ENCODE measurements at places on chromosomes 3 and 15.

- no peak for DNase-seq
Measured at GRCh38 chr3:14431452-14431916, 29.1 kb downstream of the SLC6A6 start.

DNA sequence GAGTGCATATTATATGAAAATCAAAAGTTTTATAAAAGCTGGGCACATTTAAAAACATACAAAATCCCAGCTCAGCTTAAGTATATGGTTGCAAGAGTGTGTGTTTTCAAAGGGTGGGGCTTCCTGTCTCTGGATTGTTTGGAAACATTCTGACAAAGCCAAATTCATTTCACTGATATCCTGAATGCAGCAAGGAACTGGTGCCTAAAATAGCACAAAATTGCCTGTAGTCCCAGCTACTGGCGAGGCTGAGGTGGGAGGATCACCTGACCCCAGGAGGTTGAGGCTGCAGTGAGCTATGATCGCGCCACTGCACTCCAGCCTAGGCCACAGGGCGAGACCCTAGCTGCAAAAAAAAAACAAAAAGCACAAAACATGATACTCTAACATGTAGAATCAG lies 13.0 kb upstream of the TJP1 start:
- no peak for DNase-seq

DNA sequence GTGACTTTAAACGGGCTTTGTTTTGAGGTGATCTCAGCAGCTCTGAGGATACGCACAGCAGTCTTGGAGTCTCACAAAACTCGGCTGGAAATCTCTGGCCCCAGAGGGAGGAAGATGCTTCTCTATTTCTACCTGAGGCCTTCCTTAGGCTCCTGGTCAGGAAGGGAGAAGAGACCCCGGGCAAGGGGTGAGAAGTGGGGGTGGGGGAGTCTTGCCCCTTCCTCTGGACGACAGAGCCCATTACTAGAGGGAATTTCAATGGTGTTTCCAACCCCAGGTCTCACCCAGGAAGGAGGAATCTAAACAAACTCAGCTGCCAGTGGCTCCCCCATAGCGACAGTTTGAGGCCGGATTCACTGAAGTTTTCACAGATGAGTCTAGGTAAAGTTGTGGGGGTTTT lies 37.4 kb upstream of the PCSK6 start:
- DNase-seq, result no peak

DNA sequence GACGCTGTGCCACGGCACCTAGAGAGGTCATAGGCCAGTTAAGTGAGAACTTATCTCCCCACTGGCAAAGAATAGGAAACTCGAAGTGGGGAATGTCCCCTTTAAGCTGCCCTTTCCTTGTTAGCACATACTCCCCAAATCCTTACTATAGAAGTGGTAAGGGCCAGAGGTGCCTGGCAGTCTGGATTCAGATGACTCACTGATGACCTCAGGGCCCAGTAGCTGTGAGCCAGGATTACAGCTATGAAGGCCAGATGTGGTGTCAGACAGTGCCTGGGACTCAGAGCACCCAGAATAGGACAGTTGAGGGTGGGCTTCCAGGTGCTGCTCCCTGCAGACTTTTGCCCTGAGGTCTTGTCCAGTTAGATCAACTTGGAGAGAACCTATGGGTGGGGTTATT lies 37.7 kb downstream of the PDIA5 start:
- DNase-seq, result no peak

GRCh38 chr15:59157840-59158700 lies 48.6 kb upstream of the LDHAL6B start:
- no peak for DNase-seq

GRCh38 chr3:98730886-98731537 lies 32.1 kb upstream of the ST3GAL6 start:
- DNase-seq, result no peak

- no peak for DNase-seq
Measured at GRCh38 chr15:48559285-48559684, 86.2 kb downstream of the FBN1 start.

- peak; percentile 87 for DNase-seq
Measured at GRCh38 chr3:171654809-171655208, 155.5 kb downstream of the PLD1 start.

- DNase-seq, result no peak
Measured at GRCh38 chr3:128252083-128252482, 98.8 kb downstream of the EEFSEC start.

DNA sequence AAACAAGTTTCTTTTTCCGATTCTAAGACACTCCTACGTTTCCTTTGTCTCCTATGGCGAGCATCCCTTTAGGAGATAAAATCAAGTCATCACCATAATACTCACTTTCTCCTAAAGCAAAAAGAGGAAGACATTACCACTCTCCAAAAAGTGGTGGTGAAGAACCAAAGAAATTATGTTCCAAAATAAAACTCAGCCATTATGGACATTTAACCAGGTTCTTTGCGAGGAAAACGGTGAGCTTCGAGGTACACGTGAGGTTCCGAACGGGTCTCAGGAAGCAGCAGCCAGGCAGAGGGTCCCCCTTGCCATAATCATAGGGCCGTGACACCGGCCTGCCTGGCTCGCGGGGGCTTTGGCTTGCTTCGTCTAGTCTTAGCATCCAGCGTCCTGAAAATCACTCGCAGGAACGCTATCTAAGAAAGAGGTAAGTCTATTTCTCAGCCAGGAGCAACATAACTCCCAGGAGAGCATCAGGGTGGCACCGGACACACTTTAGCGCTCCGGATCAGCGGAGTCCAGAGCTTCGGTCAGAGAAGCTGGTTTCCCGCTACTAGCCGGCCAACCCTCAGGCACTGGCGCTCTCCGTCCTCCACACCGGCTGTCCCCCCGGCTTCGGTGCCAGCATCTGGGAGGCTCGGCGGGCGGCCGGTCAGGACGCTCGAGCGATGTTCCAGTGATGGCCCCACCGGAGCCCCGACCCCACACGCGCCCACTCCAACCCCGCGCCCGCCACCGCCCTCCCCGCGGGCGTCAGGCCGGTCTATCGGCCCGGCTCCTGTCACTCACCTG lies 581 bp downstream of the IP6K1 start:
- no peak for DNase-seq

DNA sequence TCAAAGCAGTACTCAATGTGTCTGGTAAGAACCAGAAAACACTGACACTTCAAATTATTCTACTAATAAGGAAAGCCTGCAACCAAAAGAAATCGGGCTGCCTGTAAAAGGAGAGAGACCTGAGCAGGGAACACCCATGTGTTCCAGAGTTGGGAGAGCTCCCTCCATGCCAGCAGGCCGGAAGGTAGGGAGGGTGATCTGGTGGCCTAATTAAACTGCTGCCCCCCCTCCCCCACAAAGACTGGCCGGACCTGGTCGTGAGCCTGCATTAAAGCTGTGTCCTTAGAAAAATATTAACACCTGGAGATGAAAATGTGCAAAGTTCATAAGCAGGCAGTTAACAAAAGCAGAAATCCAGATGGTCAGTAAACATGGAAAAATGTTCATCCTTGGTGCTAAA lies 170.6 kb upstream of the BHLHE40 start:
- DNase-seq, result no peak

GRCh38 chr3:49709852-49710251 lies 9.6 kb downstream of the AMIGO3 start:
- no peak for DNase-seq

- no peak for DNase-seq
Measured at GRCh38 chr3:38121451-38121831, 15.5 kb downstream of the ACAA1 start.

- no peak for DNase-seq
Measured at GRCh38 chr3:118587847-118588246, 446.8 kb downstream of the IGSF11 start.

GRCh38 chr3:71056327-71056726 lies 527.2 kb downstream of the FOXP1 start:
- DNase-seq, result no peak

GRCh38 chr3:143298886-143299535 lies 179.4 kb downstream of the CHST2 start:
- DNase-seq, result no peak

DNA sequence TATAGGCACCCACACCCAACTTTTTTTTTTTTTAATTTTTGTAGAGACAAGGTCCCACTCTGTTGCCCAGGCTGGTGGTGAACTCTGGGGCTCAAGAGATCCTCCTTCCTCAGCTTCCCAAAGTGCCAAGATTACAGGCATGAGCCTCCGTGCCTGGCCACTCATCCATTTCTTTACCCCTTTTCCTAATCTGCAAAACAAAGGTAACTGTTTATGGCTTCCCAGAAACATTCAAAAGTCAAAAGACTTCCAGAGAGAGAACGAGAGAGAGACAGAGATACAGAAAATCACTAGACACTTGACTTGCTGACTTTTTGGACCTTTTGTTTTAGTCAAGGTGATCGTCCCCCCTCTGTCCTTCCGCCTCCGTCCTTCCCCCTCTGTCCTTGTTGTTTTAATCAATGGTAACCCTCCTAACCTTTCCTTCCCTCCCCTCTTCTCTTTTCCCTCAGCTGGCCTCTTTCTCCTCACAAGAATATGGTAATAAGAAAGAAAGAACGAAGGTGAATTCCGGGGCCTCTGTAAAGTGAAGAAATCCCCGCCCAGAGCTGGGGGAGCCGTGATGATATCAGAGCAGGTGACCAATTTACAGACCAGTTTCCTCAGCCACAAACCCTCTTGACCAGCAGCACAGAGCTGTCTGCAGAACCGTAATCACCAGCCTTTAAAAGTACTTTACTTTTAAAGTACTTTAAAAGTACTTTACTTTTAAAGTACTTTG lies 21.9 kb downstream of the KLHL6 start:
- no peak for DNase-seq

DNA sequence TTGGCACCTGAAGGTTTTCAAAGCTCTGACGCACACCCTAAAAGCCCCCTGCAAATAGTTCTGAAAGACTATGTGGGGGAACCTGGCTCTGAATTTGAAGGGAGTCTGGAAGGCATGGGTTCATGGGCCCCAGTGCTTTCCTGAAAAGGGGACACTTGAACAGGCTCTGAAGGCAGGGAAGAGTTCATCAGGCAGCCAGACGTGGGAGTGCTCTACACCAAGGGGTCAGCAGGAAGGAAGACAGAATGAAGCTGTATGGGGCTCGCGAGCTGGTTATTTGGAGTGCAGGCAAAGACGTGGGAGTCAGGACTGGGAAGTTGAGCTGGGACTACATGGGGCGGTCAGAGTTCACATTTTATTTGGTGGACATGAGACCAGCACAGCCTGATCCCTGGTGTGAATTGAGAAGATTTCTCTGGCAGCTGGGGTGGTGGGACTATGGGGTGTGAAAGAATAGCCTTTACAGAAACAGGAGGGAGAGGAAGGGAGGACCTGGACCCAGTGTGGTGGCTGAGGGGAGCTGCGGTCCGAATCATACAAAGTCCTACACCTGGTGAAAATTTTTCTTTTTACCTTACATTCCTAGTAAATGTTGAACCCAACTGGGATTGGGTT lies 12.6 kb downstream of the ABHD6 start:
- no peak for DNase-seq

- peak; percentile 54 for DNase-seq
Measured at GRCh38 chr15:70055601-70056051, 42.1 kb downstream of the TLE3 start.

GRCh38 chr3:32946973-32947788 lies 4.3 kb upstream of the CCR4 start:
- DNase-seq, result no peak

- peak; percentile 4 for DNase-seq
Measured at GRCh38 chr15:101675796-101676582, 23.8 kb upstream of the TM2D3 start.

DNA sequence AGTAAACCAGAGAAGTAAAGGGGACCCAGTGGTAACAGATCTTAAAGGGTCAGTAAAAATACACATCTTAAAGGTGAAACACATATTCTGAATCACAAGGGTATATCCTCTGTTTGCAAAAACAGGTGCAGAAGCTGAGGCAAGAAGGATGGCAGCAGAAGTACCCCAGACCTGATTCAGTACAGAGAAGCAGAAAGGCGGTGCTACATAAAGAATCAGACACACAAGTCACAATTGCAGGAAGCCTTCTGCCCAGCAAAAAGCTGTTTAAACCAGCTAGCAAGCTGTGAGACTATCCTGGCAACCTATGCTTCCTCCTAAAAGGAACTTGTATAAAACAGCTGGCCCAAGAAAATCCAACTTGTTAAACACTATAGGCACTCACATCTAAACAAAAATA lies 49.4 kb downstream of the ZNF280D start:
- DNase-seq, result peak; percentile 3
